SIG-M5 (cell line): ENCODE measurements at places on chromosomes 4 and X.

DNA sequence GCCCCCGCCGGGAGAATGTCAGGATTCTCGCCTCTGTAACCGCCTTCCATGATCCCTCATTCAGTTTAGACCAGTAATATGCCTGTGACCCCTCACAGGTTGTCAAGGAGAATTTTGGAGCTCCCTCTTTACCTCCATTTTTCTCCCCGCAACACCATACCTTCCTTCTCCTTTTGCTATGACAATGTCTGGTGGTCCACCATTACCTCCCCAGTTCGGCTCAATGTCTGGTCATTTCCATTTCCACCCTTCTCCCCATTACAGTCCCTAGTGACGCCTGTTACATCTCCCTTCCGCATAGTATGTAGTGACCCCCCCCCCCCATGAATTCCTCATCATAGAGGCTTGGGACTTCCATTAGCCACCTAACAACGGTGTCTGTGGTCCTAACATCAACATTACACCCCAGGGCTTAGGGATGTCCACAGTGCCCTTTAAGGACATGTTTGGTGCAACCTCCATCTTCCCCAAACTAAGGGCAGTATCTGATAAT, 700 bp downstream of the ARAF start:
- no peak for DNase-seq

DNA sequence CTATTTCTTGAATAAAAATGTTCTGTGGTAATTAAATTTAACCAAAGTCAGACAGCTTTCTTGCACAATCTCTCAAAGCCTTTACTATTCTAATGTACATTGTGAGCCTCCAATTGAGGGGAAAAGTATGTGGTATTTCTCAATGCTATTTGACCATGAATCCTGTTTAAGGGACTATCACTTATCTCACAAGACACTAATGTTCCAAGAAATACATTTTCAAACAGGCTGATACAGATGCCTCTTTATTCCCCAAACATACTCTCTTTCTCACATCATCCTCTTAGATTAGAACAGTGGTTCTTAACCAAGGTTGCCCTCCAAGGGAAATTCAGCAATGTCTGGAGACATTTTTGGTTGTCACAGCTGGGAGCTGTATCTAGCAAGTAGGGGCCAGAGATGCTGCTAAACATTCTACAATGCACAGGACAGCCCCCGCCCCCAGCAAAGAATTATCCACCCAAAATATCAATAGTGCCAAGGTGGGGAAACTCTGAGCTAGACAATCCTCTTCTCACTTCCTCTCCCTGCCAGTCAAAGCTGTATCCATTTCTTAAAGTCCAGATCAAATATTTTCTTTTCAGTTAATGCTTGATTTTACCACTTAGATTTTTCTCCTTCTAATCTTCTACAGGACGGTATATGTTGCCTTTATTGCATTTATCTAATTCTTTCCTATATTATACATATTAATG, 129.2 kb upstream of the TRIM2 start:
- no peak for DNase-seq

GRCh38 chr4:2222838-2223237, 19.1 kb downstream of the HAUS3 start:
- no peak for DNase-seq

- no peak for DNase-seq
Observed at GRCh38 chr4:36609661-36610060, 328.2 kb downstream of the DTHD1 start.

DNA sequence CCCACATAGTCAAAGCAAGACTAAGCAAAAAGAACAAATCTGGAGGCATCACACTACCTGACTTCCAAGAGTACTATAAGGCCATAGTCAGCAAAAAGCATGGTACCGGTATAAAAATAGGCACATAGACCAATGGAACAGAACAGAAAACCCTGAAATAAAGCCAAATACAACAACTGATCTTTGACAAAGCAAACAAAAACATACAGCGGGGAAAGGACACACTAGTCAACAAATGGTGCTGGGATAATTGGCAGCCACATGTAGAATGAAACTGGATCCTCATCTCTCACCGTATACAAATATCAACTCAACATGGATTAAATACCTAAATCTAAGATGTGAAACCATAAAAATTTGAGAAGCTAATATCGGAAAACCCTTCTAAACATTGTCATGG, 819.3 kb upstream of the FRG1 start:
- no peak for DNase-seq

- DNase-seq = no peak
Observed at GRCh38 chr4:111434586-111434985, 710.7 kb upstream of the FAM241A start.

GRCh38 chrX:78321809-78322208, 5.6 kb downstream of the CYSLTR1 start:
- peak; percentile 79 for DNase-seq

DNA sequence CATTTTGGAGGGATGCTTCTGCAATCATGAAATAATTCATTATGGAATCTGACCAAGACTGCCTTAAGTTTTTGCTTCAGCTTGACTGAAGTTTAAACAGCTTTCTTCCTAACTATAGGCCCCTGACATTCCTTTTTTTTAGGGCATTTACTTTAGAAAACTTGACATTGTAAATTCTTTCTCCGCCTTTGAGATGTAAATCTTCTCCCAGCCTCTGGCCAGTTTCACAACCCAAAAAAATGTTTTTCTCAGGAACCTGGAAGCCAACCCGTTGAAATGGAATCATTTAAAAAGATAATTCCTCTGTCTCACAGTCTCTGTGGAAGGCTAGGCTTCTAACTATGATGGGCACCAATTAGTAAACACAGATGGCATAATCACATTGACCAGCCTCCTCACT, 710.4 kb upstream of the PABPC4L start:
- no peak for DNase-seq

DNA sequence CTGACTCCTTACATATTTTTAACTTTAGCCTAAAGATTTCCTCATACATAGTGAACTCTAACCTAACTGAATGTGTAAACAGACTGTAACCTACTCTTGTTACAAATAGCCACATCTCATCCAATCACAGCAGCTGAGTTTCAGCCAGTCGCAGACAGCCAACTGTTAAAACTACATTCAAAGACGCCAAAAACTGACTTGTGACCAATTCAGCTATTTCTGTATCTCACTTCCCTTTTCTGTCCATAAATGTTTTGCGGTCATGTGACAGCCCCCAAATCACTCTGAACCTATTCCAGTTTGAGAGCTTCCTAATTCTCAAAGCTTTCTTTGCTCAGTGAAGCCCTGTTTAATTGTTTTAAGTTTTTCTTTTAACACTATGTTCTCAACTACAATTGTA, 2731.9 kb downstream of the ARAP2 start:
- DNase-seq = peak; percentile 1

DNA sequence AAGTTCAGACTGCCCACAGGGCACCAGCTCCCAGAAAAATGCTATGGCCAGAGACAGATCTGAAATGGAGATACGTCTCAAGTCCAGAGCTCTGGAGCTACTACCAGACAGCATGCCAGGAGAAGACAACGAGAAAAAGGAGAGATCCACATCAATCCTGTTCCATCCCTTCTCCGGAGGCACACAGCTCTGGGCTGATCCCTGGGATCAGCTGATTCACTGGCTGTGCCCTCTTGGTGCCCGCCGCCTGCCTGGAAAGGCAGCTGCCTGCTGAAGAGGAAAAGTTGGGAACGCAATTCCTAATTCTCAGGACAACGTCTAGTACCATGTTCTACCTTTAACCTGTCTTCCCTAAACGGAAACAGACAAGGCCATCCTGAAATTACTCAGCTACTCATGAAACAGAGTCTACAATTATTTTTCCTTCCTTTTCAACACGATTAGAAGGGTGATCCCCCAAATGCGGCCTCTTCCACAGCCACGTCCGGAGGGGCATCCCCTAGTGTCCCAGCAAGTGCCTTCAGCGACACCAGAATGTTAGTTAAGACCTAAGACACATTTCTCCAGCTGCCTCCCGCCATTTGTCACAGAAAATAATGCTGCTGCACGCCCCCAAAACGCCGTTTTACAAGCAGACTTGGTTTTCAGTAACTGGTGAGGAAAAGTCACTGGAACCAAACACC, 2.4 kb downstream of the ZFYVE28 start:
- DNase-seq = no peak

GRCh38 chr4:23923840-23924239, 34.0 kb upstream of the PPARGC1A start:
- no peak for DNase-seq

- no peak for DNase-seq
Observed at GRCh38 chrX:99142745-99143144, 1267.3 kb downstream of the PCDH19 start.

DNA sequence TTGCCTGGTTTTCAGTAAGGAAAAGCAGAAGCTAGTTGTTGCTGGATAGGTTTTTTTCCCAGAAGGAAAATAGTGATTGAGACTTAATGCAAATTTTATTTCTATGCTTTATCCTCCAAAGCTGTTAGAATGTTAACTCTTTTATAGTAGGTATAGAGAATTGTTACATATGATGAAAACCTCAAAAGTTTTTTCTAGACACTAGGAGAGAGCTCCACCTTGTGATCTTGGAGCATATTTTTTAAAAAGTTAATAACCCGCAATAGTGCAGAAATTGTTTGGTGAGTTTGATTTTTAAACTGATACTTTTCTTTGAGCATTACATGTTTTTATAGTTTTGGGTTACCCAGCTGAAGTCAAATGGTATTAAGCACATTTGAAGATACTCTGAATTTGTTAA, 56.5 kb downstream of the STAG2 start:
- DNase-seq = no peak

DNA sequence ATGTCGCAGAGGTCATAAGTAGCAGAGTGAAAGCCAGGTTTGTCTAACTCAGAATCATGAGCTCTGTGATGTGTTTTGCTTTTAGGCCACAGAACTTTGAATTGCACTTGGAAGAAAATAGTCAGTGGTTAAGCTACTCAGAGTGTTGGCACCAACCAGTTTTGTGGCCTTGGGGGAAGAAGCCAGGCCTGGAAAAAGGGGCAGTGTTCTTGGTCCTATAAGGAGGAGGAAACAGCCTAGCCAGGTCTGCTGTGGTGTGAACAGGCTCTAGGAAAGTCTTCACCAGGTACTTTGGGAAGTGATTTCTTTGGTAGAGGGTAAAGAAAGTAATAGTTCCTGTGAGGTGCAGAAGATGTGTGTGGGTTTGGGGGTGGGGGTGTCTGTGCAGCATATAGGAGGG, 49.2 kb downstream of the FHIP1A start:
- DNase-seq = no peak

- no peak for DNase-seq
Observed at GRCh38 chrX:73681408-73681807, 118.4 kb downstream of the CHIC1 start.

GRCh38 chrX:9905721-9906120, 61.4 kb upstream of the CLDN34 start:
- DNase-seq = no peak

- no peak for DNase-seq
Observed at GRCh38 chr4:20474119-20474518, 222.4 kb downstream of the SLIT2 start.

GRCh38 chr4:83552924-83553323, 17.0 kb downstream of the GPAT3 start:
- DNase-seq = no peak

DNA sequence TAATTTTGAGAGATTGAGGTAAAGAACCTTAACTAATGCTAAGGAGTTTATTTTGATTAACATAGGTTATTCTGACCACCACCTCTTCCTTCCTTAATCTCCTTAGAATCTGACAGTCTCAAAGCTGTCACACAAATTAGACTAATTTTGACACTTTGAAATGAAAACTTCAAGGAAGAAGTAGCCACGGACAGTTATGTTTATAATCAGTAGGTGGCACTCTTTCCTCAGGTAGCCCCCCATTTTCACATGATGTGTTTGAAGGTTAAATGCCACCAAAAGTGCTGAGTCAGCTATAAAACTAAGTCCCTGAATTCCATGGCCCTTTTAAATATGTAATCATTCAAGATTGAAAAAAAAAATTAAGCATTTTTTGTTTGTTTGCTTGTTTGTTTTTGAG, 22.4 kb downstream of the TMEM33 start:
- no peak for DNase-seq

DNA sequence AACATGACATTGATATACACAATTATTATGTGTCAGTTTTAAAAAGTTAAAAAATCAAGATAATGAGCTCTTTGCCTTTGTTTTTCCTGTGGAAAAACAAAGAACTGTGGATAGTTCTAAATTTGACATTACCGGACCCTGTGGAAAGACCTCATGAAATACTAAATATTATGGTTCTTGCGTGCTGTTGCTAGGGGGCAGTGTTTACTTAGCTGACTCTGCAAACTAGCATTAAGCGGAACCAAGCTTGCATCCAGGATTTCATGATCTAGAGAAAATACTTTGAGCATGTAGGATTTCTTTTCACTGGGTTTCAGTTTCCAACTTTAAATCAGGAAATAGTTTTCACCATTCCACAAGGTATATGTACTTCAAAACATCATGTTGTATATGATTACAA, 33.6 kb downstream of the CLCN4 start:
- DNase-seq = no peak

DNA sequence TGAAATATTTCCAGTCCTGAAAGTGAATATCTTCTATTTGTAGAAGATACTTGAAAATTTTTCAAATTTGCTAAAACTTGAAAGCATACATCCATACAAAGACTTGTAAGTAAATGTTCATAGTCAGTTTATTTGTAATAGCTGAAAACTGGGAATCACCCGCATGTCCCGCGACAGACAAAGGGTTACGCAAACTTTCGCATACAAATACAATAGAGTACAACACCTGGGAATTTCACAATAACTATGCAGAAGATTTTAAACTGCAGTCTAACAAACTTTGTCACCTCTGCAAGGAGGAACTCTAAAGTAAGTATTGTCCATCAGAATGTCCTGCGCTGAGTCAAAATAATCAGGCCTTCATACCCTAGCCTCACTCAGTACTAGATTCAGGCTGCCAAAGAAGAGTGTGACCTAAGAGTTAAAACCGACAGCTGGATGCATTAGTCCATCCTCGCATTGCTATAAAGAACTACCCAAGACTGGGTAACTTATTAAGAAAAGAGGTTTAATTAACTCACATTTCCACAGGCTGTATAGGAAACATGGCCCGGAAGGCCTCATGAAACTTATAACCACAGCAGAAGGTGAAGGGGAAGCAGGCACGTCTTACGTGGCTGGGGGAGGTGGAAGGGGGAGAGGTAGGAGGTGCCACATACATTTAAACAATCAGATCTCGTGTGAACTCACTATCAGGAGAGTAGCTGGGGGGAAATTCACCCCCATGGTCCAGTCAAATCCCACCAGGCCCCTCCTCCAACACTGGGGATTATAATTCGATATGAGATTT, 60.4 kb downstream of the MMRN1 start:
- DNase-seq = no peak

DNA sequence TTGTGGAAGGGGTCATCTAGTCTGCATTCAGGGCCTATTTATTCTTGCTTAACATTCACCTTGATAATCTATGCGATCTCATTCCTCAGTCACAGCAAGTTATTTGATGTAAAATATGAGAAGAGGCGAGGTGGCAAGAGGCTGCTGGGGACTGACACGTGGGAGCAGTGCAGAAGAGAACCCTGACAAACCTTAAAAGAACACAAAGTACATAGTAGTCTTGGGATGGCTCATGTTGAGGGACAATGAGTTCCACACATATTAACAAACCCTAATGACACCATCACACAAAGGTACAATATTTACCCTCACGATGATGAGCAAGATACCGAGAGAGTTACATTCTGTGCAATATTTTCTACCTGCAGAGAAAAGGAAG, 57.5 kb downstream of the MAML3 start:
- no peak for DNase-seq

- DNase-seq = no peak
Observed at GRCh38 chr4:109989618-109990017, 76.9 kb downstream of the EGF start.
